ENCODE measurements at places on chromosomes 1 and 21.

DNA sequence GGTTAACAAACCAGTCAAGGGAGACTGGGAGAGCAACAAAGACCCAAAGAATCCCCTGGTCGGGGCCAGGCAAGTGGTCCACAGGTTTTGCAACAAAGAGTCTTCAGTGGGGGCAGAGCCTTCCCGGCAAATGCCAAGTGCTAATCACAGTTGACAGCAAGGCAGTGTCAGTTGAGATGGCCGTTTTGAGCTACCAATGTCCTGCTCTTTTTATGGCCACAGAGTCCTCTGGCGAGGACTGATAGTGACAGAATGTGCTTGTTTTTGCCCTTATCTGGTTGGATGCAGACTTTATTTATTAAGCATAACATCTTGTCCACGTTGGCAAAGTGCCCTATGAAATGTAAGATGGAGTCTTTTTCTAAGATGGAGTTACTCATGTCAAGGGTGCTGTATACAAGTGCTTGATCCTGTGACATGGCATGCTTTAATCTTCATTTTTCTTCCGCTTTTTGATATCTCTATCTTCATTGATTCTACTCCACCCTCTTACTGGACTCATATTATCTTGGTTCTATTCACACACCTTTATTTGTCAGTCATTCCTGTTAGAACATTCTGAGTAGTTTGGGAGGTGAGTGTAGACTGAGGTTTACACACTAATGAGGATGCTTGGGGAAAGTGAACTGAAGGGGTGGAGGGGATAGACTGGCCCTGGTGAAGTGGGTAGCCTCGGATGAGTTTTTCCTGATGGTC lies 51.8 kb downstream of the KCNK1 start:
- DNase-seq: no peak

GRCh38 chr1:52707927-52708655 lies 9.9 kb upstream of the COA7 start:
- no peak for DNase-seq

- DNase-seq: no peak
Observed at GRCh38 chr1:12173631-12174121, 6.9 kb downstream of the TNFRSF1B start.

DNA sequence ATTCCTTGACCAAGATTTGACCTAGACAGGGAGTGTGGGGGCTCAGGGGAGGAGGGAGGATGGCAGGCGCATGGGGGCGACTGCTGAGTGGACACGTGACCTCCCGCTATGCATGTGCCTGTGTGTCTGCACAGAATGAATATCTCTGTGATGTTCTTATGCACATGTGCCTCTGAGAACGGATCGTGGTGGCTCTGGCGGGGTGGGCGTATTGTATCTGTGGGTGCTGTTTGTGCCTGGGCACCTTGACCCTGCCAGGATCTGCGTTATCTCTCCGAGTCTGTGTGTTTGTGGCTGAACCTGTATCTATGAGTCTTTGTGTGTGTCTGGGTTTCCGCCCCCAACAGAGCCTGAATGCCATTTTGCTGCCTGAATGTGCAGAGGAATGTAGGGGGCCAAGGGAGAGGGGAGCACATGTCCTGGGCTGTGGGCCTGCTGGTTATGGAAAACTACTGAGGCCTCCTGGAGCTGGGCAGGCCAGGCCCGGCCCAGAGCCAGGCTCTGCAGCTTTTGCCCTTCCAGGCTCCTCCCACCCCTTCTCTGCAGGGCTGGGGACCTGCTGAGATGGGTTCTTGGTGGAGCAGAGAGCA lies 102.5 kb downstream of the EBNA1BP2 start:
- no peak for DNase-seq

DNA sequence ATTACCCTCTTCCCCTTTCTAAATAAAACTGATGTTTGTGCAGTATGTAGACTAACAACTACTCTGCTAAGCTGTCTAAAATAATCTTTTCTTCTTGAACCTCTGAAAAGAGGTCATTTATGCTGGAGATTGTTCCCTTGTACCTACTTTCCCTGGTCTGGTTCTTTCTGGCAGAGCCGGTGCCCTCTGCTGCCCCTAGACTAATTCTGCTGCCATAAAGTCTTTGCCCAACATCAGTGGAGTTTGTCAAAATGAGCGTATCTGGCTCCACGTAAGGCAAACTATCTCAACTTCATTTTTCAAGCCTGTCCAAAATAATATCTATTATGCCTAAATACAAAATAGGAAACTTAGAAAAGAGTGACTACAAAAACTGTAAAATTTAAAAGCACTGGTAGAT lies 30.9 kb upstream of the ANGPTL7 start:
- DNase-seq: no peak

GRCh38 chr1:204571128-204571527 lies 54.9 kb downstream of the MDM4 start:
- no peak for DNase-seq

DNA sequence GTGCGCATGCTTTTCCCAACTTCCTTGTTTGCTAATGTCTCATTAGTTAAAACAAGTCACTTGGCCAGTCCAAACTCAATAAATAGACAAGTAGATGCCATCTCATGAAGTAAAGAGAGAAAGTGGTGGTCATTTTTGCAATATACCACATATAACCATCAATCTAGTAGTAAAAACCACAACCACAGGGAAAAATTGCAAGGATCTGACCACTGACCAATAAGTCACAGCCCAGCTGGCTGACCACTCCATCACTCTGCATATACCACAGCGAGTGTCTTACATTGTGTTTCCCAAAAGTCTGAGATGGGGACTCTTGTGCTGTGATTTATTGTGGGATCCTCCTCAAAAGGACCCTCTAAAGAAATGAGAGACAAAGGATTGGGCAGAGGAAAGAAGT lies 76.0 kb downstream of the FH start:
- DNase-seq: no peak

- no peak for DNase-seq
Observed at GRCh38 chr1:158169105-158169504, 11.6 kb upstream of the CD1D start.

GRCh38 chr1:26102526-26102925 lies 9.1 kb upstream of the PDIK1L start:
- no peak for DNase-seq

DNA sequence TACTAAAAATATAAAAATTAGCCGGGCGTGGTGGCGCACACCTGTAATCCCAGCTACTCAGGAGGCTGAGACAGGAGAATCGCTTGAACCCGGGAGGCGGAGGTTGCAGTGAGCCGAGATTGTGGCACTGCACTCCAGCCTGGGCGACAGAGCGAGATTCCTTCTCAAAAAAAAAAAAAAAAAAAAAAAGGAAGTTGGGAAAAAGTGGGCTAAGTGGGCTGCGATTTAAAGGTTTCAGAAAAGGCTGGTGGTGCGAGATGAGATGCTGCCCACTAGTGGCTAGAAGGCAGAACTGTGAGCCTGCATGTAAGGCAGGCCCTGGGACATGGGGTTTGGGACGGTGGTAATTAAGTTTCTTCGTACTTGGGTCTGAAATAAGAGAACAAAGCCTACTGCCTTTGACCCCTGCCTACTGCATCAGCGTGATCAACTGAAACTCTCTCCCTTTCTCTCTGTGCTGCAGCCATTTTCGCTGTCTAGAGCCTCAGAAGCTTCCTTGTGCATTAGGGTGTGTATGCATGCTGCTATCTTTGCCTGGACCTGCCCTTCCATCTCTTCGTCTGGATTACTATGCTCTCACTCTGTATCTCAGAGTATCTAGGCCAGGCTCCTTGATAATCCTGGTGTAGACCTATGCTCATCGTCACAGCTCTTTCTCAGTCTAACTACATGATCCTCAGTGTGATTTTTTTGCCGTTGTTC lies 12.4 kb downstream of the FMOD start:
- peak; percentile 45 for DNase-seq

DNA sequence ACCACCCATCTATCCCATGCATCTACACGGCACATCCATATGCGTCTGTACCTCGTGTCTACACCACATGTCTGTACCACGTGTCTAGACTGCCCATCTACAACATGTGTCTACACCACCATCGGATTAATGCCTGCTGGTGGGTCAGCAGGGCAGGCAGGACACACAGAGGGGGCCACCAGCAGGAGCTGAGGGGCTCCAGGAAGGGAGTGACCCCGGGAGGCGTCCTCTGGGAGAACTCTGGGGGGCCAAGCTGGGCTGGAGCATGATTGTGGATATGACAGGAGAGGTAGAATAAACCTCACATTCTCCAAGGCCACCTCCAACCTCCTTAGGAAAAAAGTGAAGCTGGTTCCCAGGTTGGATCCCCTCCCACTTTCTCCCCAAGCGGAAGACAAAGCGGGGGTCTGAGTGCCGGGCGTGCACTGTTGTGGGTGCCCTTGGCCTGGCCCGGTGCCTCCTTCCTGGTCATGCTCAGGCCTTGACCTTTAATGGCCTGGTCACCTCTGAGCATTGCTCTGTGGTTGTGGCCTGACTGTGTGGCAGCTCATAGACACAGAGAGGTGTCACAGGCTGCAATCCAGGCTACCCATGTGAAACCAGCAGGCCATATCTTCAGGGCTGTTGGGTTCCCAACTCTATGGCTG lies 881 bp upstream of the ACTRT2 start:
- DNase-seq: no peak

- peak; percentile 60 for DNase-seq
Observed at GRCh38 chr1:22712502-22713271, 2.0 kb downstream of the EPHB2 start.

- no peak for DNase-seq
Observed at GRCh38 chr1:14553711-14554110, 44.8 kb upstream of the KAZN start.

GRCh38 chr1:238778113-238778512 lies 608.3 kb upstream of the CHRM3 start:
- DNase-seq: no peak

GRCh38 chr1:115877511-115877910 lies 36.6 kb upstream of the NHLH2 start:
- peak; percentile 3 for DNase-seq

- no peak for DNase-seq
Observed at GRCh38 chr21:16873596-16873995, 639.2 kb upstream of the CXADR start.

DNA sequence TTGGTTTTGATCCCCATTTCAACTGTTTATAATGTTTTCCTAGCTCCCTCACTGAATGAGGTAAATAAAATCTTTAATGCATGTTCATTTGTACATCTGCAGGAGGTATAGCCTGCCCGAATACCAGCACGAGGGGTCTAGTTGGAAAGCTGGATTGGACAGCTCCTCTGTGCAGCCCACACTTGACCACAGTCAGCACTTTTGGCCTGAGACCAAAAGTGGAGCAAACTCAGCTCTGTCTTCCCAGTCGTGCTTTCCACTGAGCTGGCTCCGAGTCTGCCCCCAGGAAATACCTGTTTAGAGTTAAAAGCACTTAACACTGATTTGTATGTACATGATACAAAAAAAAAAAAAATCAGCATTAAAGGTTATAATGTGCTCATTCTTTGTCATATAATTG lies 224.4 kb downstream of the DSCAM start:
- DNase-seq: peak; percentile 65

DNA sequence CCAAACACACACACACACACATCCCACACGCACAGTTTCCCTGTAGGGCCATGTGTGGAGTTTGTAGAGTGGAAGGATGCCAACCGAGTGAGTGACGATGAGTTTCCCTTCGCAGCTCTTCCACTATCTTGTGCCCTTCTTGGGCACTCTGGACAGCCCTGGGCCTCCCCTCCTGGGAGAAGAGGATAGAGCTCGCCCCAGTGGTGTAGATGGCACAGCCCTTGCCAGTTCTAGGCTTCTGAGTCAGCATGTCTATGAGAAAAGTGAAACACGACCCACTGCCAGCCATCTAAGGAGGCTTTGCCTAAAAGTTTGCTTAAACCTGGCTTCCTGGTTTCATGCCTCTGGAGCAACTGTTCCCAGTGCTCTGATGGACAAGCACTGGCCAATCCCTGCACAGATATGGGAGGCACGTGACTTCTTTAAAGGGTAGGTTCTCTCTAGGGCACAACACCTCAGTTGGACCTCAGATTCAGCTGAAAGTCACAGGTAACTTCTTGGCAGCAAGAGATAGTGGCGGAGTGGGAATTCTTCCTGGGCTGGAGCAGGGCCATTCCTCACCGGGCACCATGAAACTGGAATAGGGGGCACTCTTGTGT lies 195.9 kb upstream of the GALNT2 start:
- DNase-seq: no peak

- no peak for DNase-seq
Observed at GRCh38 chr1:201261771-201262547, 21.3 kb upstream of the PKP1 start.

DNA sequence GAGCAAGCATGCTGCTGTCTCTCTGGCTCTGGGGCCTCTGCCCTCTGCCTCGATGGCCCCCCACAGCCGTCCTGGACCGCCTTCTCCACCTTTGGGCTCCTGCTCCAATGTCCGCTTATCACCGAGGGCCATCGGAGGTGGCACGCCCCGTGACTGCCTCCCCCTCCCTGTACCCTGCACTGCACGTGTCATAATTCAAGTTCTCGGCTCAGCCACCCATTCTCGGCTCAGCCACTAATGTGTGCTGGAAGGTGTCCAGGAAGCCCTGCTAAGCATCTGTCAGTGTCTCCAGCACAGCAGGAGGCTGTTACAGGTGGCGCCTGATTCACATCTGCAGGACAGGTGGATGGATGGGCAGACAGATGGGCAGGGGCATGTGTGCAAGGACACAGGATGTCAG lies 45.5 kb downstream of the TP73 start:
- peak; percentile 95 for DNase-seq

DNA sequence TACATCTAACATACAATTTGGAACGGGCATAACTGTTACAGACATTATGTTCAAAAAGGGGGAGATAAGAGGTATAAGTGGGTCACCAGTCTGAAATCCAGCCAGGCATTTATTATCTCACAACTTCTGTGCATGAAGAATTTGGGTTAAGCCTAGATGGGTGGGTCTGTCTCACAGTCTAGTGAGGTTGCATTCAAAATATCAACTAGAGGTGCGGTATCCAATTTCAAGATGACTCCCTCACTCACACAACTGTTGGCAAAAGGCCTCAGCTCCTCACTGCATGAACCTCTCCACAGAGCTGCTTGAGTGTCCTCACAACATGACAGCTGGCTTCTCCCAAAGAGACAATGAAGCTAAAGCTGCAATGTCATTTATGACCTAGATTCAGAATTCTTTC lies 4.7 kb downstream of the AUNIP start:
- DNase-seq: peak; percentile 75

DNA sequence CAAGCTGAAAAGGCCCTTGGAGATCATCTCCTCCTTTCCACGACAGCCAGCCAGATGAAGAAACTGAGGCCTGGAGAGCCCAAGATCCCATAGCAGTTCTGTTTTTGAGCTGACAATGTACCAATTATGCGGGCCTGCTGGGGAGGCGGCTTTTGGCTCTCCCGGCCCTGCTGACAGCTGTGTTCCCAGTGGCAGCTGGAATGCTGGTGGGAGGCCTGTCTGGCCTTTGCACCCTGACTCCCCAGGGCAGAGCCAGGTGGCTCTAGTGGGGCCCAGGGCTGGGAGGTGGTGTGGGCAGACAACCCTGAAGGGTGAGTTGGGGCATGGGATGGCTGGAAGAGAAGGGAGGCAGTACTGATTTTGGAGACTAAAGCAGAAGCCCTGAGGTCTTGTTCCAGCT lies 30.7 kb upstream of the WASF2 start:
- DNase-seq: no peak

- DNase-seq: no peak
Observed at GRCh38 chr1:78649628-78650027, at the start of gene IFI44. Gene IFI44 (plus strand): TSS chr1:78649831. CDS start chr1:78650196, 365 bp downstream.
